ENCODE measurements at places on chromosomes 4 and X. TPM values are rescaled to one million over a fixed set of nuclear protein-coding genes. Genes with fewer than 3 reads are reported as not detected.

The LGI2 gene
- 0.69 TPM for polyA plus RNA-seq

The GAGE12C gene
- not detected for polyA plus RNA-seq

The SPANXD gene
- polyA plus RNA-seq, result not detected

The CLTRN gene
- polyA plus RNA-seq, result 1.4 TPM

The BLOC1S4 gene
- 13.6 TPM for polyA plus RNA-seq

The TRPC3 gene
- not detected for polyA plus RNA-seq

The NPY1R gene
- 0.01 TPM for polyA plus RNA-seq

The EPHA5 gene
- not detected for polyA plus RNA-seq

The RNF150 gene
- 0.09 TPM for polyA plus RNA-seq

The MEPE gene
- polyA plus RNA-seq, result not detected

DNA sequence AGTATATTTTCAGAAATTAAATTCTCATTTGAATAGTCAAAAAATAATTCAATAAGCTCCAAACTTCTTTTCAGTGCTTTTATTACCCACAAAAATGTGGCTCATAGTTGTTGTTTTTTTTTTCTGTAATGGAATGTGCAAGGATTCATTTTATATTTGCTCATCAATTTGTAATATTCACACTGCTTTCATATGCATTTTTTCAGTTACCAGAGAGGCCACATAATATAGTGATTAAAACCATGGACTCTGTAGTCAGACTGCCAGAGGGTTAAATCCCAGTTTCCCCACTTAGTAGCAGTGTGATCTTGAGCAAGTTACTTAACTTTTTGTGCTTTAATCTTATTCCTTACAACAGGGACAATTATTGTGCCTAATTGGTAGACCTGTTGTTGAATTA is 64.5 kb downstream of the FAM9B start:
- DNase-seq, result no peak

- no peak for DNase-seq
These were observed 22.1 kb downstream of the EPGN start for GRCh38 chr4:74330295-74330750.

- no peak for DNase-seq
These were observed 135.1 kb upstream of the GEMIN8 start for GRCh38 chrX:14164828-14165227.

DNA sequence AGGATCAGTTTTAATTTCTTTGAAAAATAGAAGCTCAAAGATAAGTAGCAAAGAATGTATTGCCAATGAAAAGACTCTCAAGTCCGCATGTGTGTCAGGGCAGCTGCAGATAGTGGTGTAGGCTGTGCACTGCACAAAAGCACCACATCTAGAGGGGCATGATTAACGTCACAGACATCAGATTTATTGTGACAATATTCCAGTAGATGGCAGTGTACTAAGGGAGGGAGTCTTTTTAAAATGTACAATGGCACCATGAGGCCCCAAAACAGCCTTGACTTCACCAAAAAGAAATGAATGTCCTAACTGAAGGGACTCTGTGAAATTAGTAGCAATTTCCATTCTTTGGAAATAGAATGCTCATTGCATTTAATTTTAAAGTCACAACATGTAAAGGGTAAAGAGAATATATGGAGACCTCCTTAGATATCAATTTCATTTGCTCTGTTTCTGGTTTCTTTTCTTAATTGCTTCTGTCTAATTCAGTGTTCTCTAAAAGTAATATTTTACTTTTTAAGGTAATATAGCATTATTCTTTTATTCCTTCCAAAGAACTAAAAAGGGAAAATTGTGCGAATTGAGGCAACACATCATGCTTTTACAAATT is 98.4 kb downstream of the ZNF827 start:
- DNase-seq, result peak; percentile 25

GRCh38 chrX:102934624-102935023 is 2.4 kb upstream of the RAB40AL start:
- DNase-seq, result no peak

GRCh38 chr4:75566911-75567310 is 11.0 kb downstream of the ODAPH start:
- no peak for DNase-seq

DNA sequence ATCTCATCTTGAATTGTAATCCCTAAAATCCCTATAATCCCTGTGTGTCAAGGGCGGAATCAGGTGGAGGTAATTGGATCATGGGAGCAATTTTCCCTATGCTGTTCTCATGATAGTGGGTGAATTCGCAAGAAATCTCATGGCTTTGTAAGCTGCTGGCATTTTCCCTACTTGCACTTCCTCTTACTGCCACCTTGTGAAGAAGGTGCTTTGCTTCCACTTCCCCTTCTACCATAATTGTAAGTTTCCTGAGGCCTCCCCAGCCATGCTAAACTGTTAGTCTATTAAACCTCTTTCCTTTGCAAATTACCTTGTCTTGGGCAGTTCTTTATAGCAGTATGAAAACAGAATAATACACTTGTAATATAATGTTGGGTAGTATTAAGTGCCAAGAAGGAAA is 1087.4 kb upstream of the SLIT2 start:
- DNase-seq, result no peak

GRCh38 chr4:128424527-128425497 is 137.2 kb upstream of the PGRMC2 start:
- DNase-seq, result peak; percentile 33

GRCh38 chr4:27218013-27218412 is 357.4 kb downstream of the STIM2 start:
- DNase-seq, result peak; percentile 15

DNA sequence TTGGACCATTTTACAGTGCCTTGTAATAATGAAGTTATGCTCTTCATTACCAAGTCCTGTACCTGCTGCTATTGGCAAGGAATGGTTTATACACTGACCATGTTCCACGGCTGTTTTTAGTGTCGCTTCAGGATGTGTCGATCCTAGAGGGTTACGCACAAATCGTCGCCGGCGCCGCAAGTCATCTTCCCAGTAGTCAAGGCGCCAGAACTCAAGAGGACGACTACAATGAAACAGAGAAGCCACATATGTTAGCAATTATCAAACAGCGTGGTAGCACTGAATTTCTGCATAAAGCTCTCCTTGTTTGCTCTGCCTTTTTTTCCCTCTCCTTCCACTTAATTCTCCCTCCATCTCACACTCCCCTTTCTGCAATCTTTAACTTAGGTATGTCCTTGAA is 17.0 kb downstream of the MAB21L2 start:
- DNase-seq, result no peak

DNA sequence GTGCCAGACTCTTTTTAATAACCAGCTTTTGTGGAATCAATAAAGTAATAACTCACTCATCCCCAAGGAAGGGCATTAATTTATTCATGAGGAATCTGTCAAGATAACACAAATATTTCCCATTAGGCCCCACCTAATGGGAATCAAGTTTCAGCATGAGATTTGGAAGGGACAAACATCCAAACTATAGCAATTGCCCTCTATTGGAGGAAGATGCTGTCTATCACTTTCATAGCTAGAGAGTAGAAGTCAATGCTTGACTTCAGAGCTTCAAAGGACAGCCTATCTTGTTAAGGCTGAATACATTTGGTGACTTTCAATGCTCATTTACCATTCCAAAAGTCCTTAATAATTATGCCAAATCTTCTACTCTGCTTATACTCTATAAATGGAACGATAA is 84.9 kb upstream of the ATOH1 start:
- DNase-seq, result no peak

- DNase-seq, result no peak
These were observed 27.2 kb downstream of the HTR2C start for GRCh38 chrX:114611018-114611619.

DNA sequence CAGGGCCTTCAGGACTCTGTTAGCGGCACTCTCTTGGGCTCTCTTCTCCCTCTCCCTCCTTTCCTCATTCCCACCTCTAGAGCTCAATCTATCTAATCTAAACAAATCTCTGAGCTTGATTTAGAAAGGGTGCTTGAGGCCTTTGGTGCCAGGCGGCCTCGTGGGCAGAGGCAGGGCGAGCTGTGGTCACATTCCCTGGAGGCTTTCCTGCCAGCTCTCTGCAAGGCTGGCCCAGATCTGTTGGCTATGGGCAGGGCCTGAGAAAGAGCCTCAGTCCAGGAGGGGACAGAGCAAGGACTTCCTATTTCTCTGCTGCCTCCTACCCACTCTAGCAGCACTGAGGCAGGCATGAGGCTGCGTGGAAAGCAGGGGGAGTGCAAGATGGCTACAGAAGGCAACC is 38.6 kb downstream of the PJA1 start:
- no peak for DNase-seq

DNA sequence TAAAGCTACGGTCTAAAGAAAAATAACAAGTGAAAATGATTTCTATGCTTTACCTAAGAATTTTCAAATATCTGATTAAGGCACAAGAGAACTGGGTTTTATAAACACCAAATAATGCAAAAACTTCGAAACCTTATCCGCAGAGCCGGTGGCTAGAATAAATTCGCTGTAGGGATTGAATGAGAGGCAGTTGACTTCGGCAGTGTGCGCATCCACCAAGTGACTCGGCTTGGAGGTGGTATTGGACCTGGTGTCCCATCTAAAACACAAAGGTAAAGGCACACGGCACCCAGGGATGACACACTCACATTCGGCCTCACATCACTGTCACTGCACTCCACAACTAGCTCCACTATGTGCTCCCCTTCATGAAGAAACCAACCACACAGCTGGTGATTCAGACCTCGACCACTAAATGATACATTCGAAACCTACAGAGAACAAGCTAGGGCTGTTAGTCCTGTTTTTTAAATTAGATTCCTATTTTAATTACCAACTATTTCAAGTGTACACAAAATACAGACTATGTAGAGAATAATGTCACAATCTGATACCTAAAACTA is 17.5 kb downstream of the RBBP7 start:
- no peak for DNase-seq

GRCh38 chrX:26871967-26872366 is 591.2 kb downstream of the PPP4R3C start:
- no peak for DNase-seq

DNA sequence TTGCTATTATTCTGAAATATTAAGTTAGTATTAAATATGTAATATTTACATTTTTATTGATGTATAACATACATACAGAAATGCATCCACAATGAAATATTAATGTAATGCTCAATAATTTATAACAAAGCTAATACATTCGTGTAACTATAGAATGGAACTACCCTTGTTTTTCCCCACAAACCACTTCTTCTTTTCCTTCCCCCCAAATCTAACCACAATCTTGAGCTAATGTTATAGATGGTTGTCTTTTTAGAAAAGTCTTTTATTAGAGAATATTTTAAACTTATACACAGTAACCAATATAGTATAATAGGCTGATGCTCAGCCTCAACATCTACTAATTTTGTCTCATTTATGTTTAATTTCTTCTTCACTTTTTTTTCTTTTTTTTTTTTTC is 4.5 kb upstream of the ZNF732 start:
- DNase-seq, result no peak

GRCh38 chrX:71671938-71672337 is 4.6 kb downstream of the LOC101059915 start:
- no peak for DNase-seq

DNA sequence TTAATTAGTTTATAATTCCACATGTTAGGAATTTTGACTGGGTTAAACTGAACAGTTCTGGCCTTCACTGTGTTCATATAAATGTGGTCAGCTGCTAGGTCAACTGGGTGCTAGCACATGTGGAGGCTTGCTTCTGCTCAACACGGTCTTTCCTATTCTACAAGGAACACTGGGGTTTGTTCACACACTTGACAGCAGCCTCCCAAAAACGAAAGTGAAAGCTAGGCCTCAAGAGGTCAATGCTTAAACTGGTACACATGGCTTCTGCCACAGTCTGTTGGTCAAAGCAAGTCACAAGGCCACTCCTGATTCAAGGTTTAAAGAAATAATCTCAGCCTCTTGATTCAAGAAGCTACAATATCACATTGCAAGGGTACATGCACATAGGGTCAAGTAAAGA is 126.5 kb downstream of the QDPR start:
- DNase-seq, result no peak

DNA sequence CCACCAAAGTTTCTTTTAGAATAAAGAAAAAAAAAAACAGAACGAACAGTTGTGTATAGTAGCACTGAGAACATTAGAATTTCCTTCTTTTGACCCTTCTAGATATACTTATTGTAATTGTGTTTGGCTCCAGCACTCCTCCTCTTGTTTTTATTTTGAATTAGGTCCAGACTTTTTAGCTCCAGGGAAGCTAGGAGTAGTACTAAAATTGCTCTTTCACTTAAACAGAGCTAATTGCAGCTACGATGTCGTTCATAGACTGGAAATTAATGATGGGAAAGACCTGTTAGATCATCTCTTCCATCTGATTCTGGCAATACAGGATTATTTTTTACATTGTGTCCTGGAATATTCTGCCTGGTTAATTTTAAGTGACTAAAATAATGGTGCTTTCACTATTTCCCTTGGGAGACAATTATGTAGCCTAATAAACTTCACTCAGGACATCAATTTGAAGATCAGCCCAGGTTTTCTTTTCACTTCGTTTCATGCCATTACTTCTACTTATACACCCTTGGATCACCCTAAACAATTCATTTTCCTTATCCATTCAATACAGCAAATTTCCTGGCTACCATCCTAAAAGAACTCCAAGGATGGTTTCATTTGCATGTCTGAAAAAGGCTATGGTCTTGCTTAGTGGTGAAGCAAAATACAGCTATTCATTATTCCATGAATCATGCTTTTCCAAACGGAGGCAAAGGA is 480.8 kb upstream of the TECRL start:
- DNase-seq, result no peak

GRCh38 chr4:132992686-132993085 is 156.4 kb upstream of the PCDH10 start:
- no peak for DNase-seq

GRCh38 chr4:121339307-121339706 is 41.5 kb downstream of the QRFPR start:
- DNase-seq, result no peak

DNA sequence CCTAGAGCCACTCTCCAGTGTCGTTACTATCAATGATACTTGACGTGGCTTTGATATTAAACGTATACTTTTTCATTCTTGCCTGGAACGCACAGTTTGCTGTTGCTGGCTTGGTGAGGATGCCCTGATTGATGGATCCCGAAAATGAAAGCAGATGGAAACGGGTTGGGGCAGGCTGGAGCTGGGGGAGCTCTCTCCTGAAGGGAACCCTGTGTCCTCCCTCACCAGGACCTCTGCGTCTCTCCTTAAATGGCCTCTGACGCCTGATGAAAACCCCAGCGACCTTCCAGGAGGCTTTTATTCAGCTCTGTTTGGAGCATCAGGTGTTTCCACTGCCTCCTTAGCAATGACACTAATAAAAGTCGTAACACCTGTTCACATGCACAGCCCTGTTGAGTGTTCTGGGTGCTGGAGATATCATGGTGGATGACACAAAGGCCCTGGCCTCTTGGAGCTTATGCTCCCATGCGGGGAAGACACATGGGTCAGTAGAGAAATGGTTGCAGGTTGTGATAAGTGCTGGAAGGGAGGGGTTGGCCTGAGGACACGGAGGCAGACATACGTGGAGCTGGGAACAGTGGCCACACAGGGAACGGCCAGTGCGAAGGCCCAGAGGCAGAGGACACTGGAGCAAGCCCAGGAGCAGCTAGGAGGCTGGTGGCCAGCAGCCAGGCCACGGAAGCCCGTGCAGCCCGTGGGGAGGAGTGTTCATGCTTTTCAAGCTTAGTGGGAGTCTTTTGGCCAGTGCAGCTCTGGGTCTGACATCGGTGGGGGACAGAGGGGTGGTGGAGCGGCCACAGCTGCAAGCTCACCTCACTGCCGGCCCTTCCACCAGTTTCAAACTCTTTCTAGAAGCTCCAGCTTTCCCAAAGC is 7.5 kb downstream of the MSANTD1 start:
- no peak for DNase-seq

All from keratinocyte (primary cell).